ENCODE measurements at places on chromosomes 1 and 21. TPM values are rescaled to one million over a fixed set of nuclear protein-coding genes. Genes with fewer than 3 reads are reported as not detected.

DNA sequence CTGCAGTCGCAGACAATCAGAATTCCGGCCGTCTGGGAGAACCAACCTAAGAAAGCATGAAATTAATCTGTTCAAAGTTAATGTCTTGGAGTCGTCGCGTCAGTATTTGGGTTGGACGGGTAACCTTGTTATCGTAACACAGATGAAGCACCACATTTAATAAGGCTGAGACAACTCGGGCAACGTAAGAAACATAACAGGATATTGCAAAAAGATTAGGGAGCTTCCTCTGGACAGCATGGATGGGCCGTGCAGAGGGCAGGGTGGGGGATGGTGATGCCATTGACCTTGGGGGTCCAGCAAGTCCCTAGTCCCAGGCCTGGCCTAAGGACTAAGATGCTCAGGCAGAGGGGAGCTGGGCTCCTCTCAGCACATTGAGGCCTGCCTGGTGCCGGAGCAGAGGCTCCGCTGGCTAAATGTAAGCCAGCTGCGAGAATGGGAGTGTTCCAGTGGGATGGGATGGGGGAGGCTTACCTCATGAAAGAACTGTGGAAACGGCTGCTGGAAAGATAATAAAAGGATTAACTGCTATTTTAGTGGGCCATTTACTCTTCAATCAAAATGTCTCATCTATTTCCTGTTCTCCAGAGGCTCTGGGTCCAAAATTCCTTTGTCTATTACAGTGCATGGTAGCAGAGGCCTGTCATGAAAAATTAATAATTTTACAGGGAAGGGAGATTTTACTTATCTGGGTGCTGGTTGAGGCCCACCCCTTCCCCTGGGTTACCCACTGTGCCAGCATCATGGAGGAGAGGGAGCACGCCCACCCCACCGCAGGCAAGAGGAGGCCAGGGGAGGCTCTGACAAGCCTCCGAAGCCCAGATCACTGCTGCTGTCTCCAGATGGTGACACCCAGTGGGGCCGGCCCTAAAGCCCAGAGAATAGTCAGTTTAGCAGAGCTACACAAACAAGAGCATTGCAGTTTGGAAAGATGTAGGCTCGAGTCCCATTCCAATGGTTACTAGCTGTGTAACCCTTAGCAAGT lies 131.6 kb downstream of the DMRTB1 start:
- H3K4me1 ChIP-seq, result no peaks in the 10 kb centered on the region
- no peaks in the 10 kb centered on the region for H3K27me3 ChIP-seq
- no peak for DNase-seq
- no peak overlapping the region for H3K4me3 ChIP-seq
- H3K36me3 ChIP-seq, result no peaks in the 10 kb centered on the region

DNA sequence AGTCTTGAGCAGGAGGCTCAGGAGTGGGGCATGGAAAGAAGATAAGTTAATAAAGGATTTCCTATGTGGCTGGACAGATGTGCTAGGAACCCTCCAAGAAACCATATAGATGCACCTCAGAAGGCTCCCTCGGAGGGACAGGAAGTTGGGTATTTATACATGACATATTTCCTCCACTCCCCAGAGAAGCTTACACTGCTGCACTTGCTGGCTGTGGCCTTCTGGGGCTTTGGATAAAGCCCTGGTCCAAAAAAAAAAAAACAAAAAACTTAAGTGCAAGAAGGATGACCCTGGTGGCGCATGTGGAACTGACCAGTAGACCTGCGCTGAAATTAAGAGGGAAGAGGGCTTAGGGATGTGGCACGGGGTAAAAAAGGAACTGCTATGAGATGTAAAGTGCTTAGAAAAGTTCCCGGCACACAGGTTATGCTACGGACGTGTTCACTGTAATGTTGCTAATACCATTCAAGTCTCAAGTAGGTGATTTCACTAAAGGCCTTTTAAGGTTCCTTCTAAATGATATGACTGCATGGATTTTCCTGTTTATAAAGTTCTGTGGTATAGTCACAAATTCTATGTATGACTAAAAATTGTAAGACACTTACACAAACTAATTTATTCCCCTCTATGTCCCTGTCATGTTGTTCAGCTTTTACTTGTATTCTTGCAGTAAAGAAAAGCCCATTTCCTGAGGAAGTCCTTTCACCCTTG lies 253.6 kb downstream of the HMCN1 start:
- no peak overlapping the region for H3K27ac ChIP-seq
- H3K4me1 ChIP-seq, result peaks cover 7% of the 10 kb centered on the region
- DNase-seq, result no peak

RSPH1 gene
- total RNA-seq, result 0.84 TPM

- no peaks in the 10 kb centered on the region for H3K36me3 ChIP-seq
- no peak overlapping the region for H3K4me3 ChIP-seq
- H3K27ac ChIP-seq, result no peak overlapping the region
- DNase-seq, result no peak
Observed at GRCh38 chr21:34085129-34085528, 11.8 kb downstream of the MRPS6 start.

GRCh38 chr1:113166473-113166872 lies 93.5 kb downstream of the LRIG2 start:
- no peak for DNase-seq
- H3K27ac ChIP-seq, result no peak overlapping the region
- no peak overlapping the region for H3K4me3 ChIP-seq
- H3K27me3 ChIP-seq, result no peaks in the 10 kb centered on the region
- H3K4me1 ChIP-seq, result no peaks in the 10 kb centered on the region

DNA sequence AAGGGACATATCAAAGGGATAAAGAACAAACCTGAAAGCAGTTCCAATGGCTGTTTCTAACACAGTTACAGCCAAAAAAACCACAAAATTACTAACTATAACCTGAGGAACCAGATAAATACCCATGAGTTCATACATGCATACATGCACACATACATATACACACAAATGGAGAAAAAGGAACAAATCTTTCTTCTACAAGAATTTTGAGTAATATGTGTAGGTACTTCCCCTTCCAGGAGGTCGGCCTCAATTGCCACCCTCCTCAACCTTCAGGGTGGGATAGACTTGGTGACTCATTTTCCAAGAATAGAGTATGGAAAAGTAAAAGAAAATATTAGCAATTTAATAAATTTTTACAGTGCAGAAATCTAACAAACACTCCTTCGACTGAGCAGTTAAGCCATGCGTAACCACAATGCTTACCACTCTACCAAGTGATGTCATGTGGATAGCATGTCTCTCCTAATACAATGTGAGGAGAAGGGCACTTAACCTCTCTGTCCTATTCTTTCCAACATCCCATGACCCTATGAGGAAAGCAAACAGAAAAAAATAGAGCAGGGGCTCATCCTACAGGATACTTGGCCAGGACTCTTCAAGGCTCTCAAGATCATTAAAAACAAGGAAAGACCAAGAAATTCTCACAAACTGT lies 243.0 kb upstream of the RUNX1 start:
- H3K4me1 ChIP-seq, result no peaks in the 10 kb centered on the region
- H3K36me3 ChIP-seq, result no peaks in the 10 kb centered on the region
- DNase-seq, result no peak
- no peak overlapping the region for H3K27ac ChIP-seq
- no peaks in the 10 kb centered on the region for H3K27me3 ChIP-seq

DNA sequence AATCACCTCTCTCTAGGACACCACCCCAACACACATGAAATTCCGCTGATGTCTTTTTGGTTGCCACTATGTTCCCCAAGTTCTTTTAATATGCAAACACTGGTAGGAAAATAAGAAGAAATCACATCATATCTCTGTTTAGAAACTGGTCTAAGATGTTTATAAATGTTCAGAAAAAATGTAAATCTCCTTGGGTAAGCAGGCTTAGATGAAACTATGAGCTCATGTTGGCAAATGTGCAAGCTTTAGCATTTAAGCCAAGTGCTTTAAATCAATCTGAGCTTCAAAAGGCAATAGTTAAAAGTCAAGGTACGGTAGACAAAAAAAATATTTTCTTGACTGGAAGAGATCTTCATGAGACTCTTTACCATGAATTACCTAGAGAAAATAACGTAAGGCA lies 25.2 kb upstream of the SLAMF9 start:
- H3K4me3 ChIP-seq, result no peak overlapping the region
- H3K4me1 ChIP-seq, result no peaks in the 10 kb centered on the region
- no peaks in the 10 kb centered on the region for H3K36me3 ChIP-seq
- no peaks in the 10 kb centered on the region for H3K27me3 ChIP-seq
- DNase-seq, result no peak
- H3K27ac ChIP-seq, result no peak overlapping the region

GRCh38 chr1:23718482-23718881 lies 24.8 kb upstream of the ELOA start:
- no peaks in the 10 kb centered on the region for H3K27me3 ChIP-seq
- no peaks in the 10 kb centered on the region for H3K4me1 ChIP-seq
- DNase-seq, result no peak
- no peaks in the 10 kb centered on the region for H3K36me3 ChIP-seq
- no peak overlapping the region for H3K27ac ChIP-seq
- H3K4me3 ChIP-seq, result no peak overlapping the region

DNA sequence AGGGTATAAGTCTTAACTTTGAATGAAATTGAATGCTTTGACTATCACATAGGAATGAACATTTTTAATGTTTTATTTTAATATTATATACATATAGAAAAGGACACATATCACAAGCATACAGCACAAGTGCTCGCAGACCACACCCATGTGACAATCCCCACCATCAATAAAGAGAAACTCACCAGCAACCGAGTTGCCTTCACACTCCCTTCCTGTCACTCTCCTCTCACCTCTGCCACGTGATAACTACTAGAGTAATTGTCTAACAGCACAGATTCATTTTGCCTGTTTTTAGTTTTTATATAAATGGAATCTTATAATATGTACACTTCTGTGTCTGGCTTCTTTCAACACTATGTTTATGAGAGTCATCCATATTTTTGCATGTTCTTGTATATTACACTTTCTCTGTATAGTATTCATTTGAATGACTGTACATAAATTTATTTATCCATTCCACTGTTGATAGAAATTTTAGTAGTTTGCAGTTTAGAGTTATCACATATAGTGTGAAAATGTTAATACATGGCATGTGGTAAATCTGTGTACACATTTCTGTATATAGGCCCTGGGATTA lies 304.9 kb upstream of the DUSP10 start:
- H3K4me1 ChIP-seq, result no peaks in the 10 kb centered on the region
- no peaks in the 10 kb centered on the region for H3K27me3 ChIP-seq
- no peak overlapping the region for H3K27ac ChIP-seq
- H3K36me3 ChIP-seq, result no peaks in the 10 kb centered on the region
- DNase-seq, result no peak

RUSC1 gene
- total RNA-seq, result 27.0 TPM

- peaks cover 4% of the 10 kb centered on the region for H3K4me1 ChIP-seq
- no peak overlapping the region for H3K27ac ChIP-seq
- H3K27me3 ChIP-seq, result no peaks in the 10 kb centered on the region
- H3K36me3 ChIP-seq, result peaks cover 100% of the 10 kb centered on the region
- DNase-seq, result no peak
Observed at GRCh38 chr1:204545202-204545601, 29.0 kb downstream of the MDM4 start.

- no peaks in the 10 kb centered on the region for H3K36me3 ChIP-seq
- no peak for DNase-seq
- H3K4me1 ChIP-seq, result no peaks in the 10 kb centered on the region
- no peaks in the 10 kb centered on the region for H3K27me3 ChIP-seq
Observed at GRCh38 chr1:46160212-46160611, 14.7 kb upstream of the TSPAN1 start.

- DNase-seq, result no peak
- H3K4me3 ChIP-seq, result no peak overlapping the region
- H3K27me3 ChIP-seq, result no peaks in the 10 kb centered on the region
- H3K36me3 ChIP-seq, result no peaks in the 10 kb centered on the region
- H3K27ac ChIP-seq, result no peak overlapping the region
- H3K4me1 ChIP-seq, result no peaks in the 10 kb centered on the region
Observed at GRCh38 chr1:7427605-7428300, 343.3 kb upstream of the VAMP3 start.

GRCh38 chr21:34687065-34687464 lies 18.3 kb downstream of the CLIC6 start:
- no peaks in the 10 kb centered on the region for H3K27me3 ChIP-seq
- no peak for DNase-seq
- H3K4me3 ChIP-seq, result no peak overlapping the region
- no peak overlapping the region for H3K27ac ChIP-seq

GRCh38 chr1:11802973-11803885 lies 2.5 kb downstream of the MTHFR start:
- H3K27ac ChIP-seq, result peak overlapping the region; percentile 98
- peaks cover 49% of the 10 kb centered on the region for H3K4me1 ChIP-seq
- H3K4me3 ChIP-seq, result peak overlapping the region; percentile 94
- H3K27me3 ChIP-seq, result no peaks in the 10 kb centered on the region
- H3K36me3 ChIP-seq, result peaks cover 32% of the 10 kb centered on the region

DNA sequence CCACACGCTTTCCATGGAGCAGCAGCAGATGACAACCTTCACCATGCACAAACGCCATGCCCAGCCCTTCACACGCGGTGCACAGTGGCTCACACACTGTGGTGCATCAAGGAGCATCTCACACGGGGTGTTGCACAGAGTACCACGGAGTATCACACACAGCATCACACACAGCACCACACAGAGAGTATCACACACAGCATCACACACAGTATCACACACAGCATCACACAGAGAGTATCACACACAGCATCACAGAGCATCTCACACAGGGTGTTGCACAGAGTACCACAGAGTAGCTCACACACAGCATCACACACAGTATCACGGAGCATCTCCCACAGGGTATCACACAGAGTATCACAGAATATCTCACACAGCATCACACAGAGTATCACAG lies 122.2 kb upstream of the RAB4A start:
- no peak overlapping the region for H3K27ac ChIP-seq
- no peak for DNase-seq
- H3K4me1 ChIP-seq, result no peaks in the 10 kb centered on the region
- H3K4me3 ChIP-seq, result no peak overlapping the region
- H3K27me3 ChIP-seq, result peaks cover 4% of the 10 kb centered on the region

TFF3 gene
- 19.6 TPM for total RNA-seq

DNA sequence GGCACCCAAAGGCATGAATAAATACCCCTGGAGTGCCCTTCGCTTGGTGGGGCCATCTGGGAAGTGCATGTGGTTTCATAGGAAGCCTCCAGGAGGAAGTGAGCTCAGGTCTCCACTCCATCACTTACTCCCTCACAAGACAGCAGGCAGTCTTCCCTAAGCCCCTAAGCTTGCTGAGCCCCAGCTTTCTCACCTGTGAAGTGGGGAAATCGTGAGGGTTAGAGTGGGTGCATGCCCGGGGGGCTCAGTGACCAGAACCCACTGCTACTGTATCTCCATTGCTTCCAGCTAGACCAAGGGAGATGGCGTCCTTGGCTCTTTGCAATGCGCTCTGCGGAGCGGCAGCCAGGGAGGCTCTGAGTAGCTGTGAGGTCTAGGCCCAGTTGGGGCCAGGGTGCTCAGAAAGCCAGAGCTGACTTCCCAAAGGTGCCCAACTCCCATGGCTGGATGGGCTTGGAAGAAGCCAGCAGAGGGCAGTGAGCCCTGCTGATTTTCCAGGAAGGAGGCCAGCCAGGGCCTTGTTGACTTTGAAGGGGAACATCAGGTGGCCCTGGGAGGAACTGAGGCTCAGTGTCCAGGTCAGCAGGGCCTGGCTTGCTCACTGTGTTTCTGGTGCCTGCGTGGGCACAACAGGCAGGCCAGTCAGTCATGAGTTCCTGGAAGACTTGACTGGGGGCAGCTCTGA lies 27.3 kb downstream of the CDCP2 start:
- no peak overlapping the region for H3K4me3 ChIP-seq
- H3K27ac ChIP-seq, result no peak overlapping the region
- DNase-seq, result no peak
- H3K4me1 ChIP-seq, result peaks cover 6% of the 10 kb centered on the region
- no peaks in the 10 kb centered on the region for H3K36me3 ChIP-seq

GRCh38 chr1:154219541-154219940 lies 1.2 kb upstream of the UBAP2L start:
- no peaks in the 10 kb centered on the region for H3K27me3 ChIP-seq
- peak overlapping the region; percentile 98 for H3K27ac ChIP-seq
- H3K4me1 ChIP-seq, result peaks cover 38% of the 10 kb centered on the region
- H3K4me3 ChIP-seq, result peak overlapping the region; percentile 78
- peaks cover 34% of the 10 kb centered on the region for H3K36me3 ChIP-seq

SERPINC1 gene
- total RNA-seq, result not detected
